ENCODE measurements at places on chromosomes 12 and 14.

- DNase-seq, result peak; percentile 48
Measured at GRCh38 chr12:19382111-19382526, 57.2 kb upstream of the AEBP2 start.

GRCh38 chr14:76546426-76547221 is 170.7 kb downstream of the ESRRB start:
- DNase-seq, result peak; percentile 4

GRCh38 chr12:68097386-68097785 is 62.2 kb downstream of the IFNG start:
- DNase-seq, result no peak

GRCh38 chr12:89064780-89065179 is 287.5 kb downstream of the DUSP6 start:
- DNase-seq, result no peak

GRCh38 chr12:92619026-92619425 is 83.8 kb upstream of the PLEKHG7 start:
- DNase-seq, result no peak

- DNase-seq, result no peak
Measured at GRCh38 chr12:91173124-91173523, 9.5 kb downstream of the DCN start.

GRCh38 chr14:93012951-93013719 is 90.2 kb downstream of the CHGA start:
- no peak for DNase-seq

All from activated naive CD8-positive, alpha-beta T cell treated with anti-CD3 and anti-CD28 coated beads for 36 hours (primary cell).